ENCODE measurements at places on chromosomes 7 and 10.

DNA sequence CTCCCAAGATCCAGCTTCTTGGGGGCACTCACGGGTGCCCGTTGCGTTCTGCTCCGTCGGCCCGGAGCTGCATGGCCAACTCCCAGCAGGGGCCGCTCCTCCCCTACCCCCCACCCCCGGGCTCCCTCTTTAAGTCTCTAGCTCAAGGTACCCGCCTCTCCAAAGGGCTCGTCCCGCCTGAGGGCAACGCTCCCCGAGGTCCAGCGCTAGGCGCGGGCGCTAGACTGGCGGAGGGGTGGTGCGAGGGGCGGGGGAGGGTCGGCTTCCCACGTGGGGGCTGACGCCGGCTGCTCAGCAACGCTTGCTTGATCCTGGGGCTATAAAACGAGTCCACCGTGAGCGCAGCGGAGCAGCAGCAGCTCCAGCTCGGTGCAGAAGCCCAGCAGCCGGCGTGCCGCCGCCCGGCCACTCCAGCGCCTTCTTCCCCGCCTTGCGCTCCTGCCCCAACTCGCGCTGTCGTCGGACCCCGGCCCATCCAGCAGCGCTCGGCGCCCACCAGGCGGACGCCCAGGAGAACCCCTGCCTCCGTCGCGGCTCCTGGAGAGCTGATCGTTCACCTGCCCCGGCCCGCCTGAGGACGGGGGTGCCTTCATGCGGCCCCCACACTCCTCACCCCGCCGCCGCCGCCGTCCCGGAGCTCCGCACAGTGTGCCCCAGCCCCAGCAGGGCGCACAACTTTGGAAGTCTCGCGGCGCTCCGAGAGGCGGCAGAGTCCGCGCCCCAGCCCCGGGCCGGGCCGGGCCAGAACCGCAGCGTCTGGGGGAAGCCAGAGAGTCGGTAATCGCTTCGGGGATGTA, at the start of gene ADRA2A:
ADRA2A (plus strand) TSS at position 348 of the 797 bp plus-strand sequence. CDS start 968 bp downstream, outside the sequence.
- DNase-seq: no peak

- DNase-seq: no peak
These were observed 119.0 kb downstream of the PTPN20 start for GRCh38 chr10:47030191-47030703.

GRCh38 chr7:144842377-144842851, 6.6 kb upstream of the TPK1 start:
- no peak for DNase-seq

DNA sequence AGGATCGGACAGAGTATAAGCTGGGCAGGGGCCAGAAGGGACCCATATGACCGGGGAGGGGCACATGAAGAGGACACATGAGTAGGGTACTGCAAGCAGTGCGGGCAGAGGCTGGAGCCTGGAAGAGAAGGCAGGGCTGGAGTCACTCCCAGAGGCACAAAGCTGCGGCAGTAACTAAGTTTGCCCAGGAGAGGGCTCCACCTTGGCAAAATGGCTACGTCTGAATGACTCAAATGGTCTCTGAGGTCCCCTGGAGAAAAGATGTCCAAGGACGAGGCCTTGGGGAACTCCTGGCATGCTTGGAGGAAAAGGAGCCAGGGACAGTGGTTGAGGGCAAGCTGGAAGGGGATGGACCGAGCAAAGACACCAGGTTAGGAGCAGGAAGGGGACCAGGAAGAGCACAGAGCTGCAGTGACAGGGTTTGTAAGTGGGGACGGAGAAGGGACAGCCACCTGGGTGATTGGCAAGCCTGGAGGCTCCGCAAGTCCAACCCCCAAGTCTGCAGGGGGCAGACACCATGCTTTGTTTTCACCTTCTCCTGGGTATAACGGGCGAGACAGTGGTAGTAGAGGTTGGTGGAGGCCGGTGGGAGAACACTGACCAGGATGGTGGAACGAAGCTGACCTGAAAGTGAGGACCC, 43.1 kb upstream of the LBX1 start:
- peak; percentile 11 for DNase-seq
